ENCODE measurements at places on chromosomes 1 and 21.

DNA sequence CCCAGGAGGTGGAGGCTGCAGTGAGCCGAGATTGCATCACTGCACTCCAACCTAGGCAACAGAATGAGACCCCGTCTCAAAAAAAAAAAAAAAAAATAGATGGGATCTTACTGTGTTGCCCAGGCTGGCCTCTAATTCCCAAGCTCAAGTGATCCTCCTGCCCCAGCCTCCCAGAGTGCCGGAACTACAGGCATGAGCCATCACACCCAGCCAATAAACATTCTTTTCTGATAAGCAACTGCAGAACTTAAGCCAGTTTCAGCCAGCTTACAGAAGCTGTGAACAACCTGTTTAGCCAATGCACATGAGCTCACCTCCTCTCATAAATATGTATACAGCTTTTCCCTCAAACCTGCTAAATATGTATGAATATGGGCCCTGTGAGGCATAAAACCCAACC, 3.1 kb upstream of the MIIP start:
- H3K27me3 ChIP-seq, result no peaks in the 10 kb centered on the region
- no peak for DNase-seq
- no peak overlapping the region for H3K4me3 ChIP-seq

- no peaks in the 10 kb centered on the region for H3K27me3 ChIP-seq
- no peak overlapping the region for H3K4me3 ChIP-seq
- DNase-seq, result no peak
- no peaks in the 10 kb centered on the region for H3K4me1 ChIP-seq
- no peaks in the 10 kb centered on the region for H3K36me3 ChIP-seq
These were observed 111.8 kb upstream of the USP25 start for GRCh38 chr21:15617964-15618363.

DNA sequence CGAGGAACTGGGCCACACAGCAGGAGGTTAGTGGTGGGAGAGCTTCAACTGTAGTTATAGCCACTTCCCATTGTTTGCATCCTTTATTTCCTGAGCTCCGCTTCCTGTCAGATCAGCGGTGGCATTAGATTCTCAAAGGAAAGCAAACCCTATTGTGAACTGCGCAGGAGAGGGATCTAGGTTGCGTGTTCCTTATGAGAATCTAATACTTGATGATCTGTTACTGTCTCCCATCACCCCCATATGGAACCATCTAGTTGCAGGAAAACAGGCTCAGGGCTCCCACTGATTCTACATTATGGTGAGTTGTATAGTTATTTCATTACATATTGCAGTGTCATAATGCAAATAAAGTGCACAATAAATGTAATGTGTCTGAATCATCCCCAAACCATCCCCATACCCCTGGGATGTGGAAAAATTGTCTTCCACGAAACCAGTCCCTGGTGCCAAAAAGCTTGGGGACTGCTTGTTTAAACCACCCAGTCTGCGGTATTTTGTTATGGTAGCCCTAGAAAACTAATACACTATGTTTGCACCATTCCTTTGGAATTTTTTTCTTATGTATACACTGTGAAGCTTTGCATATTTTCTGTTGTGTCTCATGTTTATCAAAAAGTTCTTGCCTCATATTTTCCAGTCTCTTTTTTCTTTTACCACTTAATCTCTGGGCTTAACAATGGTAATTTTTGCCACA, 136.6 kb upstream of the IVNS1ABP start:
- H3K4me1 ChIP-seq, result peaks cover 7% of the 10 kb centered on the region

- peaks cover 8% of the 10 kb centered on the region for H3K27me3 ChIP-seq
- no peaks in the 10 kb centered on the region for H3K36me3 ChIP-seq
- no peaks in the 10 kb centered on the region for H3K4me1 ChIP-seq
- no peak for DNase-seq
- H3K4me3 ChIP-seq, result no peak overlapping the region
These were observed 62.8 kb downstream of the KCNAB2 start for GRCh38 chr1:6108476-6108875.

DNA sequence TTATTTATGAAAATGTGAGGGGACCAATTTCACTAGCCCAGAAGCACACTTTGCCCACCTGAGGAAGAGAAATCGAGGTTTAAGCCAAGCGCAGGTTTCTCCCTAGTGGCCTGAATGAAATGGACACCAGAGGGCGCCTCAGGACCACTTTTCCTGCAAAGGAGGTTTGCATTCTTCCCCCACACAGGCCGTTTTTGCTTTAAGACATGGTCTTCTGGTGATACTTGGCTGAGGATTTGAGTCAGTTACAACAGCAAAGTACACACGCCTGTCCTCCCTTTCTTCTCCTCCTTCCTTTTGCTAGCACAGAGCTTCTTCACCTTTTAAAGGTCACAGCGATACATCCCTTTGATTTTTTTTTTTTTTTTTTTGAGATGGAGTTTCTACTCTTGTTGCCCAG, 5.4 kb downstream of the PLA2G2E start:
- peaks cover 6% of the 10 kb centered on the region for H3K4me1 ChIP-seq
- H3K27ac ChIP-seq, result no peak overlapping the region
- DNase-seq, result peak; percentile 57
- no peak overlapping the region for H3K4me3 ChIP-seq

DNA sequence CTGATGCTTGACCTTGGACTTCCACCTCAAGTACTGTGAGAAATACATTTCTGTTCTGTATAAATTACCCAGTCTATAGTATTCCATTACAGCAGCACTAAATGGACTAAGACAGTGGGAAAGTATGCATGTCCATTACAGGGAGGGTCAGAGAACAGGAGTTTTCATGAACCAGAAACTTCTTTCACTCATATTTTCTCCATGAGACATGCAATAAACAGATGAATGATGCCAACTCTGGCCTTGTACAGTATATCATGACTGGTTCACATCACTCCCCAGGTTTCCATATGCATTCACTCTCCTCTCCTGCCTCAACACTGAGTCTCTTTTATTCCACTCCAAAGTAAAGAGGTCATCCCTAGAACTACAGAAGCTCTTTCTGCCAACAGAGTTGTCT, 4.5 kb upstream of the IFI16 start:
- H3K27ac ChIP-seq, result peak overlapping the region; percentile 69
- DNase-seq, result no peak
- peaks cover 55% of the 10 kb centered on the region for H3K4me1 ChIP-seq
- no peaks in the 10 kb centered on the region for H3K27me3 ChIP-seq

GRCh38 chr1:230011333-230012092, 55.5 kb upstream of the GALNT2 start:
- H3K36me3 ChIP-seq, result no peaks in the 10 kb centered on the region
- no peak overlapping the region for H3K4me3 ChIP-seq
- no peaks in the 10 kb centered on the region for H3K4me1 ChIP-seq
- no peak for DNase-seq

DNA sequence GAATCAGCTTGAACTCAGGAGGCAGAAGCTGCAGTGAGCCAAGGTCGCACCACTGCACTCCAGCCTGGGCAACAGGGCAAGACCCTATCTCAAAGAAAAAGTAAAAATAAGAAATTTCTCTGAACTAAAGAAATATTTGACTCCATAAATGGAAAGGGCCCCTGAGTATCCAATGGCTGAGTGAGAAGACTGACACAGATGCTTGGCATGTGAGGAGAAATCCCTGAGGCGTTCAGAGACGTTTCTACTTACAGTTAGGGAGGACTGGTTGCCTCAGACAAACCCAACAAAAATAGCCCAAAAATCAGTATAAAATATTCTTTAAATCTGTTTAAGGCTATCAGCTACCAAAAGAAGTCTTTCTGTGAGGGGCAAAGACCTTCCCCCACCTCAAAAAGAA, 3.0 kb upstream of the SUMO3 start:
- peaks cover 1% of the 10 kb centered on the region for H3K36me3 ChIP-seq
- H3K27me3 ChIP-seq, result no peaks in the 10 kb centered on the region
- no peak for DNase-seq
- H3K27ac ChIP-seq, result no peak overlapping the region
- H3K4me1 ChIP-seq, result peaks cover 8% of the 10 kb centered on the region

All from activated T-helper 1 cell treated with anti-CD3 and anti-CD28 coated beads, Interleukin-12 subunit alpha, Interleukin-12 subunit beta, Interleukin-2, Interleukin-4 antibody, amounts not matched to agents 30 ng/mL and 10 ng/mL and 1 ng/mL, durations not matched to agents 14 hours and 24 hours and 36 hours (primary cell).